CD4-positive, alpha-beta T cell treated with Interleukin-17A for 1 hour (primary cell): ENCODE measurements at places on chromosomes 12 and 14.

DNA sequence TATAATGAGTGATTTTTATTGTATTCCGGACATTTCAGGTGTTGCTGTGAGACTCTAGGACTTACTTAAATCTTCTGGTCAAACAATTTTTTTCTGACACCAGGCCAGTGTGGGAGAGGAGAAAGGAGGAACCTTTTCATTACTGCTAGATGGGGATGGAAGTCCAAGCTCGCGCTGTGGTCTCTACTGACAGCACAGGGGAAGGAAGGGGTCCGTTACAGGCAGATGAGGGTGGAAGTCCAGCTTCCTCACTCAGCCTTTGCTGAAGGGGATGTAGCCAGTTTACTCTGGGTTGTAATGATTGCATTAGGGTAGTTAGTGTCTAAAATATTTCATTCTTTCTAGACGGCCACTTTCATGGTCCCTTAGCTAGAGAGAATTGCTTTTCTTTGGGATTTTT lies 26.3 kb upstream of the ST8SIA1 start:
- DNase-seq: no peak

GRCh38 chr14:37587881-37588666 lies 7.0 kb downstream of the FOXA1 start:
- DNase-seq: no peak

GRCh38 chr12:45619736-45620135 lies 109.8 kb upstream of the ARID2 start:
- no peak for DNase-seq

DNA sequence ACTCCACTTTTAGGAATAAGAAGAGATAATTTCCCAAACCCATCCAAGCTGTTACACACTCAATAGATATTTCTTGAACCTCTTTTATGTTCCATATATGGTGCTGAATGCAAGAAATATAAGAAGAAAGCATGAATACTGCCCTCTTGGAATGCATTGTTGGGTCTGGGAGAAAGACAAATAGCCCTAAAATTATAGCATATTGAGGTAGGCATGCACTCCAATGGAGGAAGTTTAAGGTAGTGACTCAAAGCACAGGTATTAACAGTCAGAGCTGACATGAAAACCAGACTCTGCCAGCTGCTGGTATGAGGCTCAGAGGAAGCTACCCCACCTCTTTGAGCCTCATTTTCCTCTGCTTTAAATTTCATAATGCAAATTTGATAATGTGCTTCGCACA lies 261.3 kb upstream of the NOS1 start:
- no peak for DNase-seq

- DNase-seq: no peak
Observed at GRCh38 chr12:94404854-94405253, 54.8 kb downstream of the CEP83 start.

GRCh38 chr12:30988646-30989286 lies 62.2 kb downstream of the TSPAN11 start:
- DNase-seq: no peak

- DNase-seq: no peak
Observed at GRCh38 chr14:30271811-30272323, 287.1 kb upstream of the G2E3 start.

- no peak for DNase-seq
Observed at GRCh38 chr14:96782436-96782835, 14.7 kb upstream of the VRK1 start.

GRCh38 chr14:101451166-101451565 lies 110.1 kb upstream of the DIO3 start:
- DNase-seq: no peak
